ENCODE measurements at places on chromosomes 5 and 9.
A peak's percentile ranks its signal among the peaks of the same experiment; 100 is the strongest.

GRCh38 chr5:137088175-137088574 is 411.0 kb downstream of the SPOCK1 start:
- DNase-seq = no peak

DNA sequence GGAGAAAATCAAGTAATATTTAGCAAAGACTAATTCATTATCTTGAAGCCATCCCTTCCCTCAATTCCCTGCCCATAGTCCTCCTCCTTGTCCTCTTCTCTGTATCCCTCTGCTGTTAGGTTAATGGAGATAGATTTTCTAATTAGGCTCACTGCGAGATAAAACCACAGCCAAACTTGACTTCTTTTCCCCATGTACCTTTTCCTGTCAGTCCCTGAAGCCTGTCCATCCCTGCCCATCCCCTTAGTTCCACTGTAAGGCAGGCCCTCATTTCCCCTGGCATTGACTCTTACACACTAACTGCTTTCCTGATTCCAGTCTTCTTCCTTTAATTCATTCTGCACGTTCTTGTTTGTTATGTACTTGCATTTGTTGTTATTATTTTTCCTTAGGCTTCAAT is 1.2 kb downstream of the TLR4 start:
- DNase-seq = no peak

GRCh38 chr5:168192120-168192519 is 99.3 kb upstream of the WWC1 start:
- DNase-seq = no peak

DNA sequence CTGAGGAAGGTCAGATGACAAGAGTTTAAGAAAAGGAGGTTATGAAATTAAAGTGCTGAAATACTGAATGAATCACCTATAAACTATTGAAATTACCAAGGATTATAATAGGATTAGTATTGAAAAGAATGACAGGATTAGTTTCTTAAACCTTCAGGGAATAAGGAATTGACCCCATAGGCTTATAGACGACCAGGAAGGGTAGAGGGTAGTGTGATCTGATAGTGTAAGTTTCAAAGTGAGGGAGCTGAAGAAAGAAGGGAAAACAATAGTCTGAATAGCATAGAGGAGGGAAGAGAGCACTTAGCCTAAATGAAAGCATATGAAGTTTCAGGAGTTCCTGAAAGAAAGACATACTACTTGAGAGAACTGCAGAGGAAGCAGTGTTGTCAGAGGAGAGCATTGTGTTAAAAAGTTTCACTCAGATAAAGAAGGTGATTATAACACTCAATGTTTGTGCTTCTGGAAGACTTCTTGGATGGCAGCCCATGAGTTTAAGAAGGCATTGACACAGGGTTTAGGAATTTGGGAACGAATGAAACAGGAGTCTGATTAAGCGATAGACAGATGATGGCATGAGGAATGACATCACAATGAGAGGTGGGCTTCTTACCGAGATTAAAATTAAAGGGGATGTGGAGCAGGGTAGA is 557.9 kb upstream of the GRAMD2B start:
- DNase-seq = no peak

- no peak for DNase-seq
These were observed 10.8 kb upstream of the ADRA1B start for GRCh38 chr5:159905496-159905895.

GRCh38 chr5:171521679-171522078 is 102.2 kb downstream of the FGF18 start:
- DNase-seq = no peak

DNA sequence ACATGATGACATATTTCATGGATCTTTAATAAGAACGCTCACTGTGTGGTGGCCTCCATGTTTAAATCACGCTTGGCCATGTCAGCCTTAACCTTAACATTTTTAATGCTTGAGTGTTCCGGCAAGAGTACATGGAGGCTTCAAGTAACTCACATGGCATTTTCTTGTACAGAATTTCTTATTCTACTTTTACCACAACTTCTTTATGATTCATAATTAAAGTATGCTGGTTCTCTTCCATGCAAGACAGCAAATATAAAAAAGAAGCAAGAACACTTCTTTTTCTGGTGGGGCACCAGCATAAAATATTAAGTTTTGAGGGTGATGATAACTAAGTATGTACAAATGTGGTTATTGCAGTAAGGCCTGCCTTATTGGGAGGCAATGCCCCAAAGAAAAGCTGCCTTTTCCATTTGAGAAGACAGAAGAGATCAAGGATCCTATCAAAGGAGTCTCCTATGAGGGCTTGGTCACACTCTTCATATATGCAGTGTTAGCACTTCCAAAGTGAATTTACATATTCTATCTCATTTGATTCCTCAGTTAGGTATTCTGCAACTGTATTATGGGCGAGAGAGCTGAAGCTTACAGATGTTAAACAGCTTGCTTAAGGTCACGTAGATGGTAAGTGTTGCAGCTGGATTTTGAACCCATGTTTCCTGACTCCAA is 382.7 kb upstream of the MEF2C start:
- DNase-seq = no peak

GRCh38 chr5:118378959-118379358 is 609.4 kb downstream of the DTWD2 start:
- no peak for DNase-seq

DNA sequence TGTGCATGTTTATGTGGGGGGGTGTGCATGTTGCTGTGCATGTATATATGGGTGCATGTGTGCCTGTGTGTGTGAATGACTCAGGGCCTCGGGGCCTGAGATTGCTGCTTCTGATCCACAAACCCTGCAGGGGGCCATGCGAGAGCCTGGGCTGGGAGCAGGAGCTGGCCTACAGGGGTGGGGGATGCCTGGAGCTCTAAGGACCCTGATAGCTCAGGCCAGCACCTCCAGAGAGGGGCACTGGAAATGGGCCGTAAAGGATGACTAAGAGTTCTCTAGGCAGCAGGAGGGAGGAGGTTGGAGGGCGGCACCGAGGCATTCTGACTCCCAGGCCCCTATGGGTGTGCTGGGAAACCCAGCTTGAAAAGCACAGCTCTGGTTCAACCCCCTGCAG is 6.9 kb upstream of the UBAC1 start:
- DNase-seq = no peak

DNA sequence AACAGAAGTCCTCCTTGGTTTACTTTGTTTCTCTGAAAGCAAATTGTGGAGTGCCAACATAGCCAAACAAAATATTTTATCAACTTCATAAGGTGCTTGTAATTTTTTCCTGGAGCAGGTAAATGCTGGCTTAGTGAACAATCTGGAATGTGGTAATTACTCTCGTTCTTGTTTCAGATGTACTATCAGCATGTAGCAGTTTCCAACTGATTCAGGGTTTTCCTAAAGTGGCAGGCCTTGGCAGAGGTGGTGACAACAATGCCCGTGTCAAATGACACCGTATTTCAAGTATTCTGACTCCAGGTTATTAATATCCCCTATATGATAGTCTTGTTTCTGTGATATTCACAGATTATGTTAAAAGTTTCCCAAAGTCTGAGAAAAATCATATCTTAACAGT is 1.2 kb downstream of the C9orf72 start:
- DNase-seq = no peak

DNA sequence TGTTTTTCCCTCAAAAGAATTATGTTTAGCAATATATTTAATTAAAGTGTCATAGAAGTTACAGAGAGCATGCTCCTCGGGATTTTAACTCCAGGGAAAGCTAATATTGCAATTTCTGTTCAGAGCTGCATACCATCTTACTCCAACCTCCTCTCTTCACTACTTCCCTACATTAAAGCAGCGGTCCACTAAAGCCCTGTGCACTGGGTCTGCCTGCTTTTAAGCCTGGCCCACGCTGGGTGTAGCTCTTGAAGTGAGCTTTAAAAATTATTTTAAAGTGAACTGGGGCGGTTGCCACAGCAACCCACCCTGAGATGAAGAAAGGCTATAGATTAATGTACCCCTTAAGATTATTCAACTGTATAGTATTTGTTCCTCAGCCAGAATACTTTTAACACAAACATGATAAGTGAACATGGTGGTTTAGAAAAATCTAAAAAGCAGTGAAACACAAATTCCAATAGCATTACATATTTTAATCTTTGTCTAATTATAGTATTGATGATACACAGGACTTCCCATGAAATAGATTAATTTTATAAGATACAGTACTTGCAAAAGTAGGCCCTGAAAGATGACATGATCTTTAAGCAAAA is 3.9 kb upstream of the MEF2C start:
- DNase-seq = no peak

GRCh38 chr5:149961957-149962409 is 1.4 kb downstream of the SLC26A2 start:
- peak; percentile 21 for DNase-seq

- peak; percentile 2 for DNase-seq
These were observed 158.8 kb downstream of the DEPDC1B start for GRCh38 chr5:60540856-60541805.

DNA sequence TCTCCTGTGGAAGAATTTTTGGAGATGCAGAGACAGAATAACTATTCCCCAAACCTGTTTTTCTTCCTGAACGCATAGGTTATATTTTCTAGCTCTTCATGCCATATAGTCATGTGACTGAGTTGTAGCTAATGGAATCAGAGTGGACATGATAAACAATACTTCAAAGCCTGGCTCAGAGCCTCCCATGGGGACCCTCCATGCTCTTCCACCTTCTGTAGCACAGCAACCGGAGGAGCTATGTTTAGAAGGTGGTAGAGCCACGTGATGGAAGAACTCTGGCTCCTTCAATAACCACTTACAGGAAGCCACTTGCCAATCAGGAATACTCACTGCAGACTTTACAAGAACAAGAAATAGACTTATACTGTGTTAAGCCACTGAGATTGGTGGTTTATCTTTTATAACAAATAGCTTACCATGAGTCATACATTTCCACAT is 39.2 kb downstream of the NADK2 start:
- DNase-seq = no peak

GRCh38 chr5:176780176-176781053 is 29.9 kb upstream of the UNC5A start:
- DNase-seq = no peak

DNA sequence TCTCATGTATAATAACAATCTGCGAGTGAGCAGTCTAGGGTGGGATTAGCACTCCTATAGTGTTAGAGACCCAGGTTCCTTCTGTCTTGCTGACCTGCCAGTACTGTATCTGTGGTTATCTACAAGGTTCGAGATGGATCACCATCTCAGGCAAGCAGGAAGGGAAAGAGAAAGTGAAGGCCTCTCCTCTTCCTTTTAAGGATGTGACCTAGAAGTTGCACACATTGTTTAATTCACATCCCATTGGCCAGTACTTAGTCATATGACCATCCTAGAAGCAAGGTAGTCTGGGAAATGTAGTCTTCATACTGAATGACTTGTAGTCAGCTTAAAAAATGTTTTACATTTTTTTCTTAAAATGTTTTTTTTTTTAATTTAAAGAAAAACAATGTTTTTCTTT is 168.6 kb downstream of the CARTPT start:
- DNase-seq = peak; percentile 62

- no peak for DNase-seq
These were observed 17.9 kb downstream of the SRFBP1 start for GRCh38 chr5:121979691-121980090.

GRCh38 chr5:168409591-168410458 is 76.4 kb upstream of the RARS1 start:
- no peak for DNase-seq

DNA sequence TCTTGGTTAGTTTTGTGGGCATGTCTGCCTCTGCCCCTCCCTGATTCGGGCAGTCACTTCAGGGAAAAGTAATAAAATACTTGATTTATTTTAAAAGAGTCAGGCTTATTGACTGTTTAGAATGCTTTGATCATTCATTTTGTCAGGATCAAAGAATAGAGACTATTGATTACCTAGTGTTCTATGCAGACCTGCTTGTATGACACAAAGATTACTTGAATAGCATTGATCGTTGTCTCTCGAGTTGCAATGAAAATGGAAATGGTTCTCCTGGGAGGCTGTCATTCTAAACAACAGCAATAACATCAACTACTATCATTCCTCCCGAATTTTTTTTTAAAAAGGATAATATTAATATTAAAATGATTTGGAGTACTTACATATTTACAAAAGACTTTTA is 133.2 kb upstream of the DMAC1 start:
- no peak for DNase-seq

GRCh38 chr5:180059326-180059725 is 12.2 kb downstream of the RNF130 start:
- DNase-seq = no peak

- DNase-seq = no peak
These were observed 87.9 kb upstream of the TRPC7 start for GRCh38 chr5:136453199-136453598.

- DNase-seq = no peak
These were observed 290.6 kb downstream of the PIK3R1 start for GRCh38 chr5:68505917-68506860.

DNA sequence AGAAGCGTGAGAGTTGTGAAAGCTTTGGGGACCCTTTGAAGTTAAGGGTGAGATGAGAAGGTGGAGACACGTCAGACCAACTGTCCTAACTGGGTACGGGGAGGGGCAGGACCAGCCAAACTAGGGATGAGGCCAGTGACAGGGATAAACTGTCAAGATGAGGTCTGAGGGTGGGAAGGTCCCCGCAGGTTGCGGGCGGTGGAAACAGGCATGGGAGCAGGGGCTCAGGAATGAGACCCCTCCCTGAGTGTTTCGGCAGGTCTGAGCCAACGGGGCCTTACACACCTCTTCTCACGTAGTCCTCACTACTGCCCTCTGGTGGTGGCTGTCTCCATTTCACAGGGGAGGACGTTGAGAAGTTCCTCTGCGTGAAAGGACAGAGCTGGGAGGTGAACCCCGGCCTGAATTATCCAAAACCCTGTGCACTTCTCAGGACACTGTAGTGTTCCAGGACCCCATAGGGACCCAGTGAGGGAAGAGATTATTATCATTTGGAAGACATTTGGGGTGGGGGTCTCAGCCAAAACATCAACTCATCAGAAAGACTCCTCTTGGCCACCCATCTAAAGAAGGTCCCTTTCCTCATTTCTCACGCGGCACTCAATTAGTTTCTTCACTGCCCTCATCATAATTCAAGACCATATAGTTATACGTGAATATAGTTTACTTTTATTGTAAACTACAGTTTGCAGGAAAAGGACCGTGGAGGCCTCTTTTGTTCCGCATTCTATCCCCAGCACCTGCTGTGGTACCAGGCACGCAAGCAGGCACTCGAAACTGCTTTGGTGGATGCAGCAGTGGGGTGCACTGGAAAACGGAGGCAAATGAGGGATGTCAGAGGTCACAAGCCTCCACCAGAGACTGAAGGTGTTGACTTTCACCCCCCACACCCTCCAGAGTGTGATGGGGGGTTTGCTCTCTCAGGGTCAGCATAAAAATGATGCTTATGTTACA is 21.7 kb upstream of the NANS start:
- DNase-seq = peak; percentile 72

GRCh38 chr5:126106029-126106428 is 317.2 kb upstream of the GRAMD2B start:
- no peak for DNase-seq

- peak; percentile 7 for DNase-seq
These were observed 268.6 kb upstream of the ARRDC3 start for GRCh38 chr5:91651704-91652103.

GRCh38 chr9:135887585-135888050 is 19.7 kb downstream of the CAMSAP1 start:
- no peak for DNase-seq

GRCh38 chr9:96417051-96417586 is 1.1 kb downstream of the ZNF367 start:
- peak; percentile 94 for DNase-seq

- DNase-seq = no peak
These were observed 298.0 kb upstream of the PAPPA start for GRCh38 chr9:115855458-115856133.

- DNase-seq = no peak
These were observed 63.3 kb downstream of the FAM174A start for GRCh38 chr5:100598446-100598845.

- no peak for DNase-seq
These were observed 105.5 kb upstream of the PDE4D start for GRCh38 chr5:59999056-59999455.

- DNase-seq = peak; percentile 24
These were observed 6.7 kb downstream of the CCDC187 start for GRCh38 chr9:136297016-136297691.

Measured in NCI-H1417 (cell line).